ENCODE measurements at places on chromosomes 7 and 10.
A peak's percentile ranks its signal among the peaks of the same experiment; 100 is the strongest.

- no peak for DNase-seq
Measured at GRCh38 chr7:2613098-2613930, 18.5 kb upstream of the TTYH3 start.

- DNase-seq, result no peak
Measured at GRCh38 chr10:129029051-129029450, 438.0 kb upstream of the MGMT start.

- no peak for DNase-seq
Measured at GRCh38 chr7:97772045-97772901, 40.4 kb downstream of the TAC1 start.

- no peak for DNase-seq
Measured at GRCh38 chr10:114070710-114071109, 27.0 kb downstream of the ADRB1 start.

DNA sequence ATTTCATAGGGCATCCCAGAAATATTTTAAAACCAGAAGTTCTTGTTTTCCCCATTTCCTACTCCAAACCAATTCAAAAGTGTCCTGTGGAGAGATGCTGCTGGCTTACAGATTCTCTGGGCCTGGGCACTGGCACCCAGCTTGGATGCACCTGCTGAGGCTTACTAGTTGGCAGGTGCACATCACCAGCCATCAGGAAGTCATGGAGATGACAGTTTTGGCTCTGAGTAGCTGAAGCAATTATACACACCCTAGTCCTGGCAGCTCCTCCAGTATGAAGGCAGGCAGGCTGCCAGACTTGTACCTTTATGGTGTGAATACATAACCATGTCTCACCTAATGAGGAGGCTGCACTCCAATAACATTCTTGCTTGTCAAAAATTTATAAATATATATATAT, 276.6 kb upstream of the GHITM start:
- no peak for DNase-seq

DNA sequence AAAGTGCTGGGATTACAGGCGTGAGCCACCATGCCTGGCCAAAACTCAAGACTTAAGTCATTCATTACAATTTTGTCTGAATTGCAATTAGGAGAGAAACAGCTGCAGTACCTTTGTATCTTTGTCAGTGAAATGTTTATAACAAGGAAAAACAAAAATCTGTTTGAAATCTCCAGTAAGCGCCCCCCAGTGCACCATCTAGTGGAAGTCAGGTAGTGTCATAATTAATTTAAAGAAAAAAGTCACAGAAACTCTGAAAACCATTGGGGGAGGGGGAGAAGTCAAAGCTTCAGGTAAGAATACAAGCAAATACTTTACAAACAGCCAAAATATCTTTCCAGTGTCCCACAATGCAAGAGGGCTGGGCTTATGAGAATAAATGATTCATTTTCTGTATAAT, 2.8 kb downstream of the MPP7 start:
- no peak for DNase-seq

DNA sequence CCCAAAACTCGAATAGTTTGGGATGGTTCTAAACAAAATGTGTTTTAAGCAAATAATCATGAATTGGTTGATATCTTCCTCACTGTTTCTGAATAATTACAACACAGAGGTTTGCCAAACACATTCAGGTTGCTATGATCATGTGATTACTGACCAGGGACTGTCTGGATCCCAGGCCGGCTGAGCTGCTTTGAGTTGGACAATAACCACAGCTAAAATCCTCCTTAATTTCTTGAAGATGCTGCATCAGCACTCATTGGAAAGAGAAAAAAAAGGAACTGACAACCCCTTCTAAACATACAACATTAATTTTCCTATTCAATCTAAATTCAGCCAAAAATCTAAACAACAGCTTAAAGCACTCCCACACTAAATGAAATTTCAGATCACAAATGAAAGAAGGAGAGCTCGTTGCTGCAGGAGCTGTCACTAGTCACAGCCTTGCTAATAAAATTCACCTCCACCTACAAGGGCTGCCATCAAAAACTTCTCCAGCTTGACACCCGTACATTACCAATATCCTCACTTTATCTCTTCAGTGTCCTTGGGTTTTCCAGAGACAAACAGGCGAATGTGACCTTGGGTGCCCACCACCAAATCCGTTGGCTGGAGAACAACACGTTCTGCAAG, 560.2 kb downstream of the KCNMA1 start:
- no peak for DNase-seq

- DNase-seq, result peak; percentile 76
Measured at GRCh38 chr10:91409869-91410637, at the start of gene HECTD2. Gene HECTD2 (plus strand): TSS chr10:91410344. CDS start chr10:91410439, 95 bp downstream.

DNA sequence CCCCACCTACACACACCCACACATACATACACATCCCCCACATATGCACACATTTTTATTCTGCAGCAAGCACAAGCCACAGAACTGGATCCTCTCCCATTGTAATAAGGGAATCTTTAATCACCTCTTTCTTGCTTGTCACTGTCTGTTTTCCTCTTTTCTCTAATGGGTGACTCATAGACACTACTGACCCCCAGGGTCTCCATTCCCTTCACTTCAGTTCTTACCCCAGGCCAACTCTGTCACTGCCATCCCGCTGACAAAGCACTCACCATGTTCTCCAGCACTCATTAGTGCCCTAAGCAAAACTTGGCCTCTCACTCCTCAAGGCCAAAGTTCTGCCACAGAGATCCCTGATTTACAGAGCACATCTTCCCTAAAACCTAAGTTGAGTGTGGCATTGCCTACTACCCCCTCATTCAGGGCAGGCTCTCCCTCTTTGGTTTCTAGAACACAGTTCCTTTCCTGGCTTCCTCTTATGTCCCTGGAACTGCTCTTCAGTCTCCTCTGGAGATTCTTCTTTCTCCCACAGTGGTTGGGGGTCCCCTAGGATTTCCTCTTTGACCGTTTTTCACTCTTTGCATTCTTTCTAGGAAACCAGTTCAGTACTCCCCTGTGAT, 39.6 kb upstream of the INHBA start:
- no peak for DNase-seq

DNA sequence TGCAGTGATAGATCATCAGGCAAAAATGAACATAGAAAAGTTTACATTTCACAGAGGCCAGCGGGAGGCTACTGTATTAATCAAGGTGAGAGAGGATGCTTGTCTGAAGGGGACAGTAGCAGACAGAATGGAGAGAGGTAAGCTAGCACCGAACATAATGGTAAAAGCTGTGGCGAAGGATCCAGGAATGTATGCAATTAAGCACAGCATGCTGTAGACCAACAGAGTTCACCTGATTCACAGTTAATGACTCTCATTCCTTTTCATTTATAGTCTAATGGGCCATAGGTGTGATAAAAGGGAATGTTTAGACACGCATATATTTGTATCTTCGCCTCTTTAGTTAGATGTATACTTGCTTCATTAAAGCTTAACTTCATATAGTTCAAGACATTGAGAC, 150.9 kb upstream of the MBL2 start:
- no peak for DNase-seq

GRCh38 chr7:151330181-151330580, 11.4 kb upstream of the NUB1 start:
- no peak for DNase-seq

GRCh38 chr7:126635545-126635944, 617.2 kb downstream of the GRM8 start:
- no peak for DNase-seq

- no peak for DNase-seq
Measured at GRCh38 chr10:102519246-102519825, 15.6 kb downstream of the SUFU start.

- no peak for DNase-seq
Measured at GRCh38 chr7:778968-779451, 51.9 kb upstream of the PRKAR1B start.

DNA sequence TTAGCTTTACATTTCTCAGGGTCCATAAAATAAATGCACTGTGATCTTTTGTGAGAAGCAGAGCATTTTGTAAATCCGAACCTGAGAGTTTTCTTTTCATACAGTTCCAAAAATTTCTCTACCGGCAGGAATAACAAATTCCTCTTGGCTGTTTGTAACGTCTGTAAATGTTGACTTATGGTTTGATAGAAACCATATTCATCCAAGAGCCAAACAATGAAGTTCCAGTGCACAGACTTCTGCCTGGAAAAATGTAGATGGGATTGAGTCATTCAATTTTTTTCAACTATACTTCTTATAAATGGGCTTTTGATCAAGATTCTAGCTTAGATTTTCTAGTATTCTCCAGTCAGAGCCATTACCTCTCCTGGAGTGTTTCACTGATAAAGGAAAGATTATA, 530.6 kb downstream of the TFEC start:
- no peak for DNase-seq

DNA sequence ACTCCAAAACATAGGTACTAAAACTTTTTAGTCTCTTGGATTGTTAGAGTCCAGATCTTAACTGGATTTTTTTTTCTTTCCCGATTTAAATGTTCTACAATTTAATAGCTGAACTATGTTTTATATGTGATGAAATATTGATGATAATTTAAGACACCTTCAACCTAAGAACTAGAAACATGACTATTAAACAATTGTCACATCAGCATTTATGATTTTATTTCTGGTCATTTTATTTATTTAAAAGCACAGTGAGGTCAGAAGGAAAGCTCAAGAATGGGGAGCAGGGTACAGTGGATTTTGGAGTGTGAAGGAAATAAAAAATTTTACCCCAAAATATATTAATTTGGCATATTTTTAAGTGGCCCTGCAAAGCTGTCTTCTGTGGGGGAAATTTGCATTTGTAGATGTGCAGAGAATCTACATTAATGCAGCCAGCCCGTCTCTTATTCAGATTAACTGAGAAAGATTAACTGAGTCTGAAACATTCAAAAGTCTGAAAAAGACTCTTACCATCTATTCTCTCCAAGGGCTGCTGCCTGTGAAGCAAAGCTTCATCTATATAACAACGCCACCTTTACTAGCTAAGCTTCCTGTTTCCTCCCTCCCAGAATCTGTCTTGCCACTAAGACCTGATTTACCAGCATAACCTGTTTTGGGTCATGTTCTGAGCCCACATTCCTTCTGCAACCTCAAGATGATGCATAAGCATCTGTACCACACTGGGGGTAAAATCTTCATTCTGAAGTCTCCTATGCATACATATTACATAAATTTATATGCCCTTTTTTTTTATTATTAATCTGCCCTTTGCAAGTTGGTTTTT, 86.4 kb downstream of the TMEM106B start:
- no peak for DNase-seq

DNA sequence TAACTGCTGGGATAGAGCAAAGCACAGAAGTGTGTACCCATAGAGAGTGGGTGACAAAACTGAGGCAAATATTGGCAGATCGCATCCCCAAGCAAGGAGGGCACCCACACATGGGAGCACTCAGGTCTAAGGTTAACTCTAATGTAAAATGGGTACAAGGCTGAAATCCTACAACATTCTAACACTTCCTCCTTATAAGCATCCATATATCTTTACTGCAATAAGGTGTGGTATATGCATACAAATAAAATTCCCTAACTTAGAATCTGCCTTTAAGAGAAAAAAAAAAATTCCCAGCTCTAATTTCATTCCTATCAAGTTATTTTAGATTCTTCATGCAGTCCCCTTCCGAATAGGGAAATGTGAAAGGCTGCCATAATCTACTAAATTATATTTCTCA, 18.7 kb downstream of the EIF3A start:
- DNase-seq, result no peak

All from activated CD4-positive, alpha-beta T cell treated with anti-CD3 and anti-CD28 coated beads, Interleukin-2, amount 50 U/mL, for 48 hours (primary cell).